ENCODE measurements at places on chromosomes 16 and 17. TPM values are rescaled to one million over a fixed set of nuclear protein-coding genes. Genes with fewer than 3 reads are reported as not detected.

- no peak for DNase-seq
Observed at GRCh38 chr16:86289304-86289703, 221.0 kb upstream of the FOXF1 start.

DNA sequence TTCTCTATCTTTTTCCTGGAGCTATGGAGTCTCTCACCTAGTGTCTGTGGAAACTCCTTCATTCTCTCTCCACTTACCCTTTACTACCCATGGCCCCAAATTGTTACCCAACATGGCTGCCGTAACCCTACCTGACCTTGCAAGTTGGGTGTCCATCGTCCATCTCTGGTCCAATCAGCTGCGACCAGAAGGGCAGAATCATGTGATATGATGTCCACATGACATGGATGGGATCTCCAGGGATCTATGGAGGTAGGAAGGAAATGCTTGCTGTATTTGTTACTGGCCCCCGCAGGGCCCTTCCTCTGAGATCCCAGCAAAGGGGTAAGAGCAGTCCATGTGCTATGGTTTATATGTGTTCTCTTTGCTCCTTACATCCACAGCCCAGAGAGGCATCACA lies 8.0 kb upstream of the DRC7 start:
- no peak for DNase-seq

DNA sequence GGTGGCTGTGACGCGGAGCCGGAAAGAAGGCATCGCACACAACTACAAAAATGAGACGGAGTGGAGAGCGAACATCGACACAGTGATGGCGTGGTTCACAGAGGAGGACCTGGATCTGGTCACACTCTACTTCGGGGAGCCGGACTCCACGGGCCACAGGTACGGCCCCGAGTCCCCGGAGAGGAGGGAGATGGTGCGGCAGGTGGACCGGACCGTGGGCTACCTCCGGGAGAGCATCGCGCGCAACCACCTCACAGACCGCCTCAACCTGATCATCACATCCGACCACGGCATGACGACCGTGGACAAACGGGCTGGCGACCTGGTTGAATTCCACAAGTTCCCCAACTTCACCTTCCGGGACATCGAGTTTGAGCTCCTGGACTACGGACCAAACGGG lies 4.4 kb downstream of the ENPP7 start:
- DNase-seq, result no peak

GRCh38 chr17:77502626-77503292 lies 362.0 kb downstream of the SEC14L1 start:
- no peak for DNase-seq

GRCh38 chr17:67679721-67680120 lies 38.0 kb upstream of the NOL11 start:
- DNase-seq, result no peak

The KRT36 gene
- not detected for total RNA-seq

GRCh38 chr17:14693382-14693781 lies 392.5 kb downstream of the HS3ST3B1 start:
- no peak for DNase-seq

The TNFRSF13B gene
- not detected for total RNA-seq

DNA sequence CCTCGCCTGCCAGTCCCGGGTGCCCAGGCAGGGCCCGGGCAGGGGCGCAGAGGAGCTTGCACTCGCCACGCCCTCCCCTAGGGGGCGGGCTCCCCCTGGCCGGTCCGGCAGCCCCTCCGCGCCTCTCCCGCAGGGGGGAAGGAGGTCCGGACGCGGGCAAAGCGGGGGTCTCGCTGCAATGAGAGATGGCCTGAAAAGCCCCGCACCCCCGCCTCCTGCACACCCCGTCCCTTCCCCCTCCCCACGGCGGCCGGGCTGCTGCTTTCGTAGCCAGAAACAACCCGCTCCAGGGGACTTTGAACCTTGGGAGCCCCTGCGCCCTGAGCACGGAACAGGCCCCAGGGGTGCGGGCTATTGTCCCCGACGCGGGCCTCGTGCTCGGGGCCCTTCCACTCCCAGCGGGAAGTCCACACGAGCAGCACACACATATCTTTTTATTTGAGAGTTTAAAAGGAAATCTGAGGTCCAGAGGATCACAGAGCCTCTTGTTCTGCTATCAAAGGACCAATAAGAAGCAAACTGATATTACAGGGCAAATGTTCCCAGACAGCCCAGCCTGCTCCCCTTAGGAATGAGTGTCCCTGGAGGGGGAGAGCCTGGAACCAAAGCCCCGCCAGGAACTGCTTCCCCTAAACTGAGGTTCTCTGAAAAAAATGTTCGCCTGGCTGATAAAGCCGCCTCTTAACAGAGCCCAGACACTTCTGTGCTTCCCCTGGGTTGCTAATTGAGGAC lies 5.8 kb upstream of the CBX4 start:
- DNase-seq, result peak; percentile 87

The OR3A2 gene
- total RNA-seq, result not detected

DNA sequence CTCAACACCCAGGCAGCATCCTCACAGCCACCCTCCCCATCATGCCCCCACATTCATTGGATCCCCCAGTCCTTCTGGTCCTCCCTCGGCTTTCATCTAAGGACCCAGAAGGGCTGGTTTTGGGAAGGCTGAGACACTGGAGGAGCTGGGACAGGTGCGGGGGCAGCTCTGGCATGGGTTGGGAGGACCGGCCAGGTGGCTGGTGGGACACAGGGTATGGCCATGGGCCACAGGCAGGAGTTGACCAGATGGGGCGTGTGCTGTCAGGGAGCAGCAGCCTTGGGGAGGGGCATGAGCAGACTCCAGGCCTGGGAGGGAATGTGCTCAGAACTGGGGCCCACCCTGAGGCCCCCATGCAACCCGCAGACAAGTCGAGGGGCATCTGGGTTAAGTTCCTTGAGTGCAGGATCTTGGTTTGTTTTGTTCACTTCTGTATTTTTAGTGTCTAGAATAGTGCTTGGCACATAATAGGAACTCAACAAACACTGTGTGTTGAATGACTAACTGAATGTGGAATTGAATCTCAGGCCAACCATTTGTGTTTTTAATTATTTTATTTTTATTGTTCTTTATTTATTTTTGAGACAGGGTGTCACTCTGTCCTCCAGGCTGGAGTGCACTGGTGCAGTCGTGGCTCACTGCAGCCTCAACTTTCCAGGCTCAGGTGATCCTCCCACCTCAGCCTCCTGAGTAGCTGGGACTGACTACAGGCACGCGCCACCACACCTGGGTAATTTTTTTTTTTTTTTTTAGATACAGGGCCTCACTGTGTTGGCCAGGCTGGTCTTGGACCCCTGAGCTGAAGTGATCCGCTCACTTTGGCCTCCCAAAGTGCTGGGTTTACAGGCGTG lies 5.6 kb downstream of the P2RX1 start:
- no peak for DNase-seq

- no peak for DNase-seq
Observed at GRCh38 chr17:82059272-82060000, 6.2 kb downstream of the DUS1L start.
